ENCODE measurements at places on chromosomes 13 and 19.

DNA sequence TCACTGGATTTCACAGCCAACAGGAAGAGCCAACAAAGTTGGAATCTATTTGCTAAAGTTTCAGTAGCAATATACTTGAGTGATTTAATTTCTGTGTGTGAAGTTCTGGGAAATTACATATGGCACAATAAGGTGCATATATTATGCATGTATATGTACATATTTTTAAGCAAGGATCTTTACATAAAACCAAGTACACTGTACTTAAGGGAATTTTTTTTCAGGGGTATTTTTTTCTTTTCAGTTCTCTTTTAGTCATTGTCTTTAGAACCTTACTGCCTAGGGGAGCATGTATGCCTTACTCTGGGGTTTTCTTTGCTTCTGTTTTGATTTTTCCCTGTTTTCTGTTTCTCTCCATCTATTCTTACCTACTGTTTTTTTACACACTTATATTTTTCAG lies 7.4 kb downstream of the RAP2A start:
- no peak for DNase-seq

GRCh38 chr13:27391471-27391870 lies 32.9 kb upstream of the GTF3A start:
- no peak for DNase-seq

- no peak for DNase-seq
Observed at GRCh38 chr19:38564981-38565690, 52.6 kb downstream of the MAP4K1 start.

- no peak for DNase-seq
Observed at GRCh38 chr19:3649888-3650287, 23.3 kb upstream of the CACTIN start.

DNA sequence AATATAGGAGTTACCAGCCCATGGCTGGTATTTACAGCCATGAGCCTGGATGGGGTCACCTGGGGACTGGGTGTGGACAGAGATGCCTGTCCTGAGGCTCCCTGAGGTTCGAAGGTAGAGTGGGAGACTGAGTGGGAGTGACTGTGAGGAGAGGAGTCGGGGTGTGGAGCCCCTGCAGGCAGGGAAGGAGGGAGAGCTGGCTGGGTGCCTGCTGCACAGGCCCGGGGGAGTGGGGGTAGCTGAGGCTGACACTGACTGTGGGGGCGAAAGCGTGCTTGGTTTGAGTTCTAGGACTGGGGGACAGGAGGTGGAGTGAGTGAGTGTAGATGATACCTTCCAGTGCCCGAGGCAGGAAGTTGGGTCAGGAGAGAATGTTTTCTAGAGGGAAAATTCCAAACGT lies 7.1 kb downstream of the RAB11B start:
- no peak for DNase-seq

DNA sequence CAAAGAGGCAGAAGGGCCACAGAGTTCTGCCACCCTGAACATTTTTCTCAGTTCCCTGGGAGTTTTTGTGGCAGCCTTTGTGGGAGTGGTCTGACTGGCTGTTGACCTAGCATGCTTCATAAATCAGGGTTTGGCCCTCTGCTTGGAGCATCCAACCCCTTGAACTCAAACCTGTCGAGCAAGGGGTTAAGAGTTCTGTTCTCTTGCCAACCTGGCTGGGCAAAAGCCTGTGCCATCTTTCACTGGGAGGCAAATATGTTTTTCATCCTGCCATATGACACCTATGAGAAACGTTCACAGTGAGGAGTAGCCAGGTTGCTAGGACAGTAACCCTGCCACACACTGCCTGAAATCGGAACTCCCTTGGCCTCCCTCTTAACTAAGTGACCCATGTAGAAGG lies 7.7 kb upstream of the TEX26 start:
- DNase-seq = no peak

DNA sequence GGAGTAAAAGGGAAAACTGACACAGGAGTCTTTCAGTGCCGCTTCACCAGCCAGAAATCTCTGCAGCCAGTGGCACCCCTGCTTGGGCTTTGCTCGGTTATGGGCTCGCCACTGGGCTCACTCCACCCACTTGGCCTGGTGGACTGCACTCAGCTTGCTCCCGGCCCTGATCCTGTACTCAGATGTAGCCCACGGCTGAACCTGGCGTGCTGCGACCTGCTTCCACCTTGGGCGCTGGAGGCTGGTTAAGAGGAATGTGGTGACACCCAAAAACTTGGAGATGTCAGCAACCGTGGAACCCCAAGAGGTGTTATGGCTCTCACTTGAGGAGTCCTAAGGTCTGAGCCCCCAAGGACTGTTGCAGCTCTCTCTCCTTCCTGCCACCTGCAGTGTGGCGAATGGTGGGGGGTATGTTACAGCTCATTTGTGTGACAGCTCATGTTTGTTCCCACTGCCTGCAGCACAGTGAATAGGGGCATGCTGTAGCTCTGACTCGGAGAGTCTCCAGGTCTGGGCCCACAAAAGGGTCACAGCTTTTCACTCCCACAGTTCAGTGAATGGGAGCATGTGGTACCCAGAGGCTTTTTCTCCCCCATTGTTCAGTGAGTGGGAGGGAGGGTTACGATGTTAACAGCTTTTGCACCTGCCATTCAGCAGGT lies 1124.5 kb upstream of the ATXN8OS start:
- DNase-seq = no peak

GRCh38 chr13:108315991-108316390 lies 46.5 kb downstream of the TNFSF13B start:
- DNase-seq = no peak

DNA sequence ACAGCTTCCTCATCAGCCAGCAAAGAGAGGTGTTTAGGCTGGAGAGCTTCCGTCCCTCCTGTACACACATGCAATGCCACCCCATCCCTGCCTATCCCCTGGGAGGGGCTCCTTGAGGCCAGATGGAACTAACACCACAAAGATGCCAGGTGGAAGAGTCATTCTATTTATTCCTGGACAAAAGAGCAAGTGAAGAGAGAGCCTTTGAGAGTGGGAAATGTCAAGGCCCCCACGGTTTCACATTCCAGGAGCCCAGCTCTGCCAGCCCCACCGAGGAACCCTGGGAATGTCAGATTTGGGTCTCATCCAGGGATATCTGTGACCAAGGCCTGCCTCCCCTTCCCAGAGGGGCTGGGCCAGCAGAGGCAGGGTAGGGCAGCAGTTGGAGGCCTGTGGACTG lies 30.8 kb upstream of the IGFL1 start:
- no peak for DNase-seq

GRCh38 chr13:42707048-42707447 lies 74.3 kb upstream of the FAM216B start:
- no peak for DNase-seq

DNA sequence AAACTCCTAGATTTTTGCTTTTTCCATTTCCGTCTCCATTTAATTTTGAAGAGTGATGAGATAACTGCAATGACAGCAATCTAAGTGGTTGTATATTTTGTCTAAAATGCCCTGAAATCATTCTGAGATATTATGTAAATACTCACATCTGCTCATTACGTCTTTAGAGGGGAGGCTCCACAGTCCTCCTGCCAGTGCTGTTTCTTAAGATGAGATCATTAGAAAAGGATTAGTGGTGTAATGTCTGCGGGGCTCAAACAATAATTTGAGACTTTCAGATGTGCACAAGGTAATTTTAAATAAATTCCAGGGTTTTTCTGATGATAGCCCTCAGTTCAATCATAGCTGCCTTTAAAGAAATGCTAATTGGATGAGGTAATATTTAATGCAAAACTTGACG lies 437.9 kb downstream of the FOXO1 start:
- peak; percentile 24 for DNase-seq

DNA sequence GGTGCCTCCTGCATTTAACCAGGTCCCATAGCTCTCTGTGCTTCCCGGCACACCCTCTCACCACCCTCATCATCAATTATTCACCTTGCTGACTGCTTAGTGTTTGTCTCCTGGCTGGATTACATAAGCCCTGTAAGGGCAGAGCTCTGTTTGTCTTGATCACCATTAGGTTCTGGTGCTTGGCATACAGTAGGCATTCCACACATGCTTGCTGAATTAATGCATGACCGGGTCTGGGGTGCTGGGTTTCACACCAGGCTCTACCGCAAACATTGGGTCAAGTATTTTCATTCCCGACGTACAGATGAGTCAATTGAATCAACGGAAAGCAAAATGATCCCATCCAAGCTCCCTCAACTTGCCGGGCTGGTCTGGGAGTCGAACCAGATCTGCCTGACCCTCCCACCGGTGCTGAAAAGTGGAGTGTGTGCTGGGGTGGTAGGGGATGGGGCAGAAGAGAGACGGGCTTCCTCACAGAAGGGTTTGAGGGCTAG lies 28.5 kb downstream of the VAV1 start:
- DNase-seq = peak; percentile 4

DNA sequence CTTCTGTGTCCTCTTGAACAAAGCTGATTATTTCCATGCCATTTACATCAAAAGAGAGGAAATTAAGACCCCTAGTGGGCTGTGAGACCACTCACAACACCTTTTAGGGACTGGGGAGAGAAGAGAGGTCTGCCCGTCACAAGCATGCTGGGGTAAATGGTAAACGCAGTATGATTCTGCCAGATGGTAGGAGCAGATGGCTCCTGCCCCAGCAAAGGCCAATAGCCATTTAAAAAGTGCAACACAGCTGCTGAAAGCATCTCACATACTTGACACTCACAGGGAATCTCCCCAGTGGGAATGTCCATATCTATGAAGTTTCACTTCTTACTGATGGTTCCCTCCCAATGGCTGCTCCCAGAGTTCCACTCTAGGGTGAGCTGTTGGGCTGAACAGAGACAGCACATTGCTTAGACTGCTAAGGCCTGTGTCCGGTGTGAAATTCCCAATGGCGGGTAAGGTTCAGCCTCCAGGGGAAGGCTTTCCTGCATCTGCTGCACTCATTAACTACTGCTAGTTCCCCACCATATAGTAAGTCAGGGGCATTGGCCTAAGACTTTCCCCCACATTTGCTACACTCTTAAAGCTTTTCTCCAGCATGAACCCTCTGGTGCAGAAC lies 7.4 kb downstream of the ZNF671 start:
- no peak for DNase-seq

- no peak for DNase-seq
Observed at GRCh38 chr13:31898378-31899071, 133.0 kb upstream of the FRY start.

DNA sequence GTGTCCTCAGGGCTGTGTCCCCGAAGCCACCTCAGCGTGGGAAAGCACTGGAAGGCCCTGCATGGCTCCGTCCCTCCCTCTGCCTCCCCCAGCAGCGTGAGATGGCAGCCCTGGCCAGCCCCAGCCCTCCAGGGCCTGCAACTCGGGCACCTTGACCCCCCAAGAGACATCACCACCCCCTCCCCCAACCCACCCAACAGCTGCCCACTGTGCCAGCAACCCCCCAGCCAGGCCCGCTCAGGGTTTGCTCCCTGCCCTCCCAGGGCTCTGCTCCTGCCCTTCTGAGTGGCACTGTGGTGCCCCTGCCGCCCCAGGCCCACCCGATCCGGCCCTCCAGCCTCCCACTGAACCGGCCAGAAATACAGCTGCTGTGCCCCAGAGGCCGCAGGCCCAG lies 1.5 kb upstream of the ASPDH start:
- DNase-seq = no peak

DNA sequence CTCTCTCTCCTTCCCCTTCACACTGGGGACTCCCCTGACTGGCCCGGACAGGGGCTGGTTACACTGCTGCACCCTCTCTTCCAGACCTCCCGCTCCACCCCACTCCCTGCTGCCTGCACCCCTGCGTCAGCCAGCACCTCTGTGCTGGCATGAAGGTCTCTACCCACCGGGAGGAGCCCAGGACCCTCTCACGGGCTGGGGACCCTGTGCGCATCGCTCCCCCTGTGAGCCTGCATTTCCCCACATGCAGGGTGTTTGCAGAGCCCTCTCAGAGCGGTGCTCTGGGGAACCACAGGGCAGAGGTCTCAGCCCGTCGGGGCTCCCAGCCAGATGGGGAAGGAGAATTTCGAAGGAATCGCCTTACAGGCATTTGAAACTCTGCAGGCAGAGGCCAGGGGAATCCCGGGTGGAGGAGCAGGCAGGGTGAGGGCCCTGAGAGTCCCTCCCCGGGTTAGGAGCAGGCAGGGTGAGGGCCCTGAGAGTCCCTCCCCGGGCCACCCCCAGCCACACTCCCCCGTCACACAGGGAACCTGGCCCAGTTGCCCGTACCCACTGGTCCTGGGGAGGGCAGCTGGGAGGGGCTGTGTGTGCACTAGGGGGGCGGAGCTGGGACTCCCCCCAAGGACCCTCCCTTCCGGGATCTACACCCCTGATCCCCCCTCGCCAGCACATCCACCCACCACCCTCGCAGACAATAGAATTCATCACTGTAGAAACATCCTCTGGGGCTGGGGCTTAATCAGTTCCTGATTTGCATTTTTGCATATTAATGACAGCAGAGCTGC lies 16.3 kb upstream of the TCF3 start:
- no peak for DNase-seq

DNA sequence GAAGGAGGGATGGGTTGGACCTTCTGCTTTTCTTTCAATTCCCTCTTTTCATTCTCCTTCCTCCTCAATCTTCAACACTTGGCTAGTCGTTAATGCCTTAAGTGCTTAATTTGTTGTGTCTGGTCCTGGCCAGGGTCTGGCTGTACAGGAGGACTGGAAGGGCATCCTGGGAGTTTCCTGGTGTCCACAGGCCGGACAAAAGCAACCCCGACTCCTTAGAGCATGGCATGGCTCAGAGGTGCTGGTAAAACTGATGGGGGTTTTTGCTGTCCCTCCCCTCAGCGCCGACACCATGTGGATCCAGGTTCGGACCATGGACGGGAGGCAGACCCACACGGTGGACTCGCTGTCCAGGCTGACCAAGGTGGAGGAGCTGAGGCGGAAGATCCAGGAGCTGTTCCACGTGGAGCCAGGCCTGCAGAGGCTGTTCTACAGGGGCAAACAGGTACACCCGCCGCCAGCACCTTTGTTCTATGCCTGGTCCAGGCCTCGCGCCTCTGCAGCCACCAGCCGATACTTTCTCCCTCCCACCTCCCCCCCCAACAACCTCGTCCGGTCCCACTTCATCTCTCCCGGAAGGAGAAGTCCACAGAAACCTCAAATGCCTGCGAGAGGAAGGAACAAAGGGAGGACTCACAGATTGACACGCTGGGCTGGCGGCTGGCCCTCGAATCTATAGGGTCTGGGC lies 1.4 kb downstream of the UHRF1 start:
- no peak for DNase-seq

DNA sequence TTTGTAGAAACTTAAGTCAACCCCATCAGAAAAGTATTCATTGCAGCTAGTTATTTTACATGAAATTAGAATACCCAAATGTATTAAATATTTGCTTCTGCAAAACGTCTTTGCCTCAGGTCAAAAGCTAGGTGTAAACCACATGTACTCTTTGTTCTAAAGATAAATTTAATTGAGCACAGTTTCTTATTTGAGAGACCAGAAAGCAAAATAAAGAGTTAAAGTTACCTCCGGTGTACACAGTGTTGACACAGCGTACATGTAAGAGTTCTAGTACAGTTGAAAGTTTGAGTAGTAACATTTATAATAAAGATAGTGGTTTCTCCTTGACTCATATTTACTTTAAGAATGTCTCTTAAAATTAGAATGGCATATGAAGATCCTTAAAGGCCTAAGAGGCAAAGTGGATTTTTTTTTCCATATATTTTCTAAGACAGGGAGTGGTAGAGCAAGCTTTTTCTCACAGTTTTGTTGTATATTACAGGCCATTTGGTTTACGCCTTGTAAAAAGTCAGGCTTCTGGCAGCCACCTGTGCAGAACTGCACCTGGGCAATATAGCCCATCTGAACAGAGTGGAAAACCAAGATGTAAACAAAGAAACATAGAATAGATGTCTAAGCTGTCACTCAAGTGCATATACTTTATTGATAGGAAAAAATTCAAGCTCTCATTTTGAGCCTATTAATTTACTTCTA lies 2.9 kb downstream of the LRCH1 start:
- DNase-seq = no peak
